NCI-H2107 (cell line): ENCODE measurements at places on chromosomes 2 and 18.

DNA sequence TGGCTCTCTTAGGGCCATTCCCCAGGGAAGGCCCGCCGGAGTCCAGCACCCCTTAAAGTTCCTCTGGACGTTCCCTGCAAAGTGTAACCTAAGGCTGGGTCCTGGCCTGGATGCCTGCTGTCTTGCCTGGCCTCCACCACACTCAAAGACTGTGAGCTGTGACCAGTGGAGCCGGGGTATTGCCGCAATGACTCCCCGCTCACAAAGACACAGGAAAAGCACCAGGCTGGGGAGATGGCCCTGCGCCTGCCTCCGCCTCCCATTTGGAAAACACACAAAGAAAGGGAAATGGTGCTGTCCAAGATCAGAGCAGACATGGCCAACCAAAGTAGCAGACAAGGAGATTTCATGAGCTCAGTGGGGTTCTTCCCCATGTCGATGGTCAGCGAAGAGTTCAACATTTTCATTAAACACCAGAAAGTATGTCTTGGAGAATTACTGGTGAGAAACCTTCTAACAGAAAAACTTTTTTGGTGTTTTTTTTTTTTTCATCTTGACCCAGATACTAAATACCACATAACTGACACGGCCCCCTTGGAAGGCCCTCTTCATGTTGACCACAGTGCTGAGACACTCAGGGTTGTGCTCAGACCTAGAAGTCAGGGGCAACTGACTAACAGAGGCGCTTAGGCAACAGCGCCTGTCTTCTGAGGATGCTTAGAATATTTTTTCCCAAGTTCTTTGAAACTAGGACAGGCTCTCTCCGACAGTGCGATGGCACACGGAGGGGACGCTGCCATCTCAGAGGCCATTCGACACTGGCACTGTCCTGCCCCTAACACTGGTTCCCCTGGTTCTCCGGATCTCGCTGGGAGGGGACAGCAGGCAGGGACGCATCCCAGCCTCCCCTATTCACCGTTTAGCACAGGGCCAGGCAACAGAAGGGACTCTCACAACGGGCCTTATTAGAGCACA is 226.4 kb upstream of the ID2 start:
- DNase-seq, result no peak

DNA sequence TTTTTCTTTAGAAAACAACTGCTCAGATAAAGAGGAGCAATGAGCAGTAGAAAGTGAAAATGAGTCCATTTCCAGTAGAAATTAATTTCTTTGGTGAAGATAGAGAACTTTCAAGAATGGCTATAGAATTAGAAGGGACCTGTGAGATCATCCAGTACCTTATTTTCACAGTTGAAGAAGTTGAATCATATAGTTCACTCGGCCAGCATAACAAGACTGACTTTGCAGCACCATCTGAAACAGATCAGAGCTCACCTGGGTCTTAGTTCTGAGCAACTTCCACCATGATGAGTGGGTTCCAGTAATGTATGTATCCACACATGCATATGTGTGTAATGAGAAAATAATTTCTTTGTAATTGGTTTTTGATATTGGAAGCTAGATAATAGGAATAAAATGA is 58.6 kb downstream of the CERS6 start:
- no peak for DNase-seq

DNA sequence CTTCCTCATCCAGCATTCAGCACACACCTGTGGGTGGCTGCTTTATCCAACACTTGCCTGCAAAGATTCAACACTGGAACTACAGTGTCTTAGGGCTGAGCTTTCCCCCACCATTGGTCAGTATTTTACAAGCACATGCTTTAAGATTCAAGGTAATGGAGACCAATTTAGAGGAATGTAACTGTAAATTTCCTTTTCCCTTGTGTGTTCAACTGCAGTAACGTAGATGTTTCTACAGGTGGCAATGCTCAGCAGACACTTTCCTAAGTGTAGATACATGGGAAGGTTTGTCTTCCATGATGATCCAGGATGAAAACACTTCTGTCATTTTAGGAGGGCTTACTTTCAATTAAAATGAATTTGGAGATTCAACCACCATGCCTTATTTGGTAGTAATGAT is 143.6 kb upstream of the PXDN start:
- DNase-seq, result no peak

DNA sequence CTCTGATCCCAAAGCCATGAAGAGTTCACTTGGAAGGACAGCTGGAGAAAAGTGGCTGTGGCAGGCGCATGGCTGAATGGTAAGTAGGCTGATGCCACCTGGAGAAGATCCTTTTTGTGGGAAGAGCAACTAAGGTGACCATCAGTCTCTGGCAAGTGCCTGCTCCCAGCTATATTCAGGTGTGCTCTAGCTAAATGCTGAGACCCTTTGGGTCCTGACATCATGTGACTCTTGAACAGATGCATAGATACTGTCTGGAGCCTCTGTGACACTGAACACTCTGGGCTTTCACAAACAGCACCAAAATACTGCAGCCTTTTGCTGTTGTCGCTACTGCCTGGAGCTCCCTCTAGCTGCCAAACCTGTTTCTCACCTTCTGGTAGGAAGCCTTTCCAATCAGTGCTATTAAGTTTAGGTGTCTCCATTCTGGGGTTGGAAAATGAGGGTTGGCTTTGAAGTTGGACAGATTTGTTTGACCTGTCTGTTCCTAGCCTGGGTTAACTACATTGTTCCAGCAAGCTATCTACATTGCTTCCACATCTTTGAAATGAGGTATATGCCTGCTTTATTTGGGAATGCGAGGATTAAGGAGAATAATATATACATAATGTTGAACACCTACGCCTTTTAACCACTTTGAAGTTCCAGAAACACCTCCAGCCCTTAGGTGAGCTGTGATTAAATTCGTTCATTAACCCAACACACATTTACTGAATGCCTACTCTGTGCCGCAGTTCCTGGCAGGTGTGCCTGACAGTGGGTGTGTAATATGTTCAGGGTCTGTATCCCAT is 3.1 kb downstream of the EGR4 start:
- DNase-seq, result no peak

DNA sequence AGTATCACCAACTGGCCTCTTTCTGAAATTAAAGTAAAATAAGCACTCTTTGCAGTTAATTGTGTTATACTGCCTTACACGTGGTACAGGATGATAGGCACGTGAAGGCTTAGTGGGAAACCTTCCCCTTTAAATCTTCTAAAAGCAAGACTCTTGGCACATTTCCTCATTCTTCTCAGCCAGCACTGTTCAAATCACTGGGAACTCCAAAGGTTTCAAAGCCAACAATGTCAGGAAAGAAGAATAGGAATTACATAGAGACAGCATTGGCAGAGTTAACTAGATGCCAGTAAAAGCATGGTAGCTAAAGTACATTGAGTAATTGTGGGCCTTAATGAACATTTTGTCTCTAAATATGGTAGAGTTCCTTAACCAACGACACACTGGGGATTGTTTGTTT is 96.4 kb downstream of the DTNA start:
- no peak for DNase-seq

DNA sequence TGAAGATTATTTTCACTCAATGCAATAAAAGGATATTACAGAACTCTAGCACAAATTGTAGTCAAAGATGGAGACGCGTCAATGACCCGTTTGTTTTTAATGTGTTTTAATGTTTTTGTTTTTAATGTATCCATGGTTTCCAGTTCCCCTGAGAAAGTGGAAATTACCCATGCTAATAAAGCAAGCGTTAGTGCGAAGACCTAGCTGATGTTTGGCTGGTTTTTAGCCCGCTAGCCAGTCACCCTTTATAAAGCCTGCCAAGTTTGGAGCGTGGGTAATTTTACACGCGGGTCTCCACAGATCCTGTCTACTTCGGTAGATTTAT is 430 bp upstream of the CHMP1B start:
- no peak for DNase-seq

DNA sequence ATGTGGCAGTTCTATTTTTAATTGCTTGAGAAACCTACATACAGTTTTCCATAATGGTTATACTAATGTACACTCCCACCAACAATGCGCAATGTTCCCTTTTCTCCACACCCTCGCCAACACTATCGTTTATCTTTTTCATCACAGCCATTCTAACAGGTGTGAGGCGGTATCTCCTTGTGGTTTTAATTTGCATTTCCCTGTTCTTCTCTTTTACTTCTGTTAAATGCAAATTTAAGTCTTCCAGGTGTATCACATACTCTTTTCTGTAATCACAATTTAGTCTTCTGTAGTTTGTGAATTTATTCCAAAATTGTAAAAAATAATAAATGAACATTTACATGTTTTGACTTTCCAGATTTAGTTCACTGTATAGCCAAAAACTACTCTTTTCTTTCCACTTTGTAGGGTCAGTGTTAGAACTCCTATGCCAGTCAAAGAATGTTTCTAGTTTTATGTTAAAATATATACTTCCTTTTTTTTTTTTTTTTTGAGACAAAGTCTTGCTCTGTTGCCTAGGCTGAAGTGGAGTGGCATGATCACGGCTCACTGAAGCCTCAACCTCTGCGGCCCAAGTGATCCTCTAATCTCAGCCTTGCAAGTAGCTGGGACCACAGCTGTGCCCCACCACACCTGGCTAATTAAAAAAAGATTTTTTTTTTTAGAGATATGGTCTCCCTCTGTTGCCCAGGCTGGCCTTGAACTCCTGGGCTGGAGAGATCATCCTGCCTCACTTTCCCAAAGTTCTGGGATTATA is 15.4 kb upstream of the ACYP2 start:
- DNase-seq, result no peak

DNA sequence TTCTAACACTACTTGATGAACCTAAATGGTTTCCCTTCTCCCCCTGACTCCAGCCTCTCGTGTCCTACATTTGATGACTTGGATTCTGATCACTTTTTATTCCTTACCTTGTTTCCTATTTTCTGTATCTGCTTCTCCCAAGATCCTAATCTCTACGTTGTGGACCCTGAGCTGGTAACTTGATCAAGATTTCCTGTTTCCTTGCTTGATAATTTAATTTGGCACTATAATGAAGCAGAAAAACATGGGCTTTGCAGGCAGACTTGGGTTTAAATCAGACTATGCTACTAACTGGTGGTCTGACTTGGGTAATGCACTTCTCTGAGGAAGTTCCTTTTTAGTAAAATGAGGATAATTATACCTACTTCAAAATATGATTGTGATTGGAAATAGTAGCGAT is 11.7 kb upstream of the FBXO11 start:
- no peak for DNase-seq

- DNase-seq, result no peak
Observed at GRCh38 chr2:134668821-134669220, 50.0 kb downstream of the TMEM163 start.

DNA sequence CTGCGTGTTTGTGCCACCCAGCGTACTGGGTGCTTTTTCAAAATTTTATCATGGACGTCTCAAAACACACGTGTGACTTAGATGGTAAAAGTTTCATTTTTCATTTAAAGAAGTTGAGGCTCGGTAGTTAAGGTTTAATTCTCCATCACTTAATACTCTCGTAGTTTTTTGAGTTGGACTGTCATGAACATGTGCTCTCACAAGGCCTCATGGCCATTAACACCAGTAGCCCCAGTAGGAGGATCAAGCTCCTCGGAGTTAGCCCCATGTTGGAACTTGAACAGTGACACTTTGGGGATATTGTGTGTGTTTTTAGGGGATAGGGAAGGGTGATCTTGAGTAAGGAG is 15.3 kb downstream of the NMUR1 start:
- DNase-seq, result no peak

DNA sequence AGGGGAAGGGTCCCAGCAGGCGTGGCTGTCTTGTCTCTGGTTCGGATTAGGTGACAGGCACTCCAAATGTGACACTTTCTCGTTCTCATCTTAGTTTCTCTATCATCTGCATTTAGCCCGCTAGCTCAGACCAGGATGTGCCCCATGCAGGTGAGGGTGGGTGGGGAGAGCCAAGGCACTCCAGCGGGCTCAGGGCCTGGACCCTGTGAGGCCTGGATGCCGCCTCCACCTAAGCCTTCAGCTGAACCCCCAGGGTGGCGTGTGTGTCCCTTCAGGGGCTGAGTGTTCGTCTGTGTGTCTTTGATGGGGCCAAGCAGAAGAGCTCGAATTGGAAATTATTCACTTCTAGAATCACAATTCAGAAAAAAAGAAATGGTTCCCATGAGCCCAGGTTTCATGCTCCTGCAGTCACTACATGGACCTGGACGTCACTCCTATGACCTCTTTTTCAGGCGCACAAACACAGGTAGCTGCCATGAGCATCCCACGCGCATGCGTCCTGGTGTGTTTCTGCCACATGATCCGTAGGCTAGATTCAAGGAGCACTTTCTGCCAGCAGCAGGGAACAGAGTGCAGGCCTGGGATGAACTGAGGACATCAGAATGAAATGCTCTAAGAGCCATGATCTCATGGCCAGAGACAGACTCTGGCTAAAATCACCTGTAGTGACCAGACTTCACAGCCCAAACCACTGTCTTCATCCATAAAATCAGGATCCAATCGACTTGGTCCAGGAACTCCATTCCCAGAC is 25.8 kb downstream of the CIDEA start:
- DNase-seq, result no peak

DNA sequence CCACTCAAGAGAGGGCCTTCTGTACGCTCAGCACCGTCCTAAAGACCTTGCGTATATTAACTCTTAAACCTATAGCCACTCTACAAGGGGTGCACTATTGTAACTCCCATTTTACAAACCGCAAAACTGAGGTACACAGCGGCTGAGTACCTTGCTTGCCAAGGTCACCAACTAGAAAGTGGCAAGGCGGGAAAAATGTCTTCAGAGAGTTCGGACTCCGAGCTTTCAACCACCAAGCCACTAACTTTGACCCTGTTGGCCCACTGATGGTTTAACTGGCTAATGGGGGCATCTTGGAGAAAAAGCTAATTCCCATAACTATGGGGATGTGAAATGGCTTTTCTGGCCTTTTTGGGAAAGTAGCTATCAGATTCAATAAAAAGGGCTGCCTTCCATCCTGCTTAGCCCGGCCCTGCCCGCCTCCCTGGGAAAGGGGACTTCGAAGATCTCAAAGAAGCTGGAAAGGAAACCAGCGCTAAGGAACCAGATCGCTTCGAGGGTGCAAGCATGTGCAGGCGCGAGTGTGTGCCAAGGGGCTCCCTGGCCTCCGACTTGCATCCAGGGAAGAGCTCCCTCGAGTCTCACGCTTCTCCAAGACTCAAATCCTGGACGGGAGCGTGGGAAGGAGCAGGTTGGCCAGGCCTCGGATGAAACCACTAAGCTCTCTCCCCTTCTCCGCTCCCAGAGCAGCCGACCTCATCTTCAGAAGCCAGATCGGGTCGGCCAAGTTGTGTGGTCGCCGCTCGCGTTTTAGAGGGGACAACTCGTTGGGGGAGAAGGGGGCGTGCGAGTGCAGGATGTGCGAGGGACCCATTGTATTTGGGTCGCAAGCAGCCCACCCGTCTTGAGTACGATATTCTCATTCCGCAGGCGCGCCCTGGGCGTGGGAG is 2.2 kb upstream of the SP5 start:
- DNase-seq, result no peak

DNA sequence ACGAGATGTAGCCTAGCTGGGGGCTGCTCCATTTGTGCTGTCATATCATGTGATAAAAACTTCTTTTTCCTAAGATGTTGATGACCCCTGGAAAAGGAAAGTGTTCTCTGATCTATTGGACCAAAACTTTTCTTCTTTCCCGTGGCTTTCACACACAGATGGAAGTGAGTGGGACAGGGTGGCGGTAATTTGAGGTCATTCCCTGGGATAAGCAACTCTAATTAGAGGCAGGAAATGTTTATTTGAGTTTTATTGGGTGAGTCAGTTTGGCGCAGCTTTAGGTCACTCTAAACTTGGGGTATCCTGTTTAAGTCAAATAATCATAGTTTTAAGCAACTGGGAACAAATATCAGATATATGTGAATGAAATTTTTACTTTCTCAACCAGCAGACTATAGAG is 221.0 kb upstream of the EPAS1 start:
- no peak for DNase-seq

- no peak for DNase-seq
Observed at GRCh38 chr18:9575558-9575957, 38.8 kb downstream of the PPP4R1 start.
